ENCODE measurements at places on chromosomes 12 and 14.

DNA sequence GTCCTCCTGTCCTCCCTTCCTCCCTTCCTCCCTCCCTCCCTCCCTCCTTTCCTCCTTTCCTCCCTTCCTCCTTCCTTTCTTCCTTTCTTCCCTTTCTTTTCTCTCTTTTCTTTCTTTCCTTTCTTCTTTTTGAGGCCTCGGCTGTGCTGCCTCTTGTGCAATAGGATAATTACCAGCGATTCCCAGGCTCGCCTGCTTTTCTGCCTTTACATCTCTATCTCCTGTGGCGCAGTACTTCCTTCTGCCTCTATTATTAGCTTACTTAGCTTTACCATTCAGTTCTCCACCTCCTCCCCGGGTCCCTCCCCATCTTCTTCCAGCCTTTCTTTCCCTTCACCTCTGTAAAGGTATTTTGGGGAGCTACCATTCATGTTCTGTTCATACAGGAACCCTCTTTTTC, 19.9 kb downstream of the ETV6 start:
- DNase-seq, result no peak

DNA sequence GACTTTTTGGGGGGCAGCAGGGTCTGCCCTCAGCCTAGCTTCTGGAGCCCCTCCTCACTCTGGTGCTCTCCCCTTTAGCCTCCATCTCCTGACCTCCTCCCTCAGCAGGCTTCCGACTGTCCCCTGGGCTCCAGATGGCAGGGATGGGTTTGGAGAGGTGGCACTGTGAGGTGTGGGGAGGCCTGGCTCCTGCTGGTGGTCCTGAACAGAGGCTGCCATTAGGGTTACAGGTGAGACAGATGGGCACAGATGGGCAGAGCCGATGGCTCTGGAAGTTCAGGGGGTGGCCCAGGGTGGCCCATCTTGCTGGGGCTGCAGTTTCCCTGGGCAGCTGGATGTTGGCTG, 68.5 kb upstream of the BEGAIN start:
- DNase-seq, result no peak

DNA sequence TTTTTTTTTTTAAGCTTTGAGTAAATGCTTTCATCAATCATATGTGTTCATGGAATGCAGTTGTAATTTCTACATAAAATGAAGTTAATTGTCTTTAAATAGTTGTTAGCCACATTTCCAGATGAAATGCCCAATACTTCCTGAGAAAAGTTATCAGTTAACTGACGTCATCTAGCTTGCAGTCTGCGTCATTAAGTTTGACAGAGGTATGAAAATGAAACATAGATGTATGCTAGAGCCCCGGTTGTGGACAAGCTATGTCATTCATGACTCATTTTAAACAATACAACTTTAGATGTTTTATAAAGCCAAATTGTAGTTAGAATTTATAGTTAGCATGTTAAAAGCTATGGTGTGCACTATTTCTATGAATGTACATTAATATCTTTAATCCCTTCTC, 90.7 kb downstream of the PLEKHA5 start:
- no peak for DNase-seq

- DNase-seq, result no peak
Measured at GRCh38 chr12:19550626-19551025, 111.3 kb downstream of the AEBP2 start.

GRCh38 chr14:101558739-101559240, 2.5 kb upstream of the DIO3 start:
- no peak for DNase-seq

- no peak for DNase-seq
Measured at GRCh38 chr12:57429473-57430111, 1.3 kb downstream of the R3HDM2 start.

DNA sequence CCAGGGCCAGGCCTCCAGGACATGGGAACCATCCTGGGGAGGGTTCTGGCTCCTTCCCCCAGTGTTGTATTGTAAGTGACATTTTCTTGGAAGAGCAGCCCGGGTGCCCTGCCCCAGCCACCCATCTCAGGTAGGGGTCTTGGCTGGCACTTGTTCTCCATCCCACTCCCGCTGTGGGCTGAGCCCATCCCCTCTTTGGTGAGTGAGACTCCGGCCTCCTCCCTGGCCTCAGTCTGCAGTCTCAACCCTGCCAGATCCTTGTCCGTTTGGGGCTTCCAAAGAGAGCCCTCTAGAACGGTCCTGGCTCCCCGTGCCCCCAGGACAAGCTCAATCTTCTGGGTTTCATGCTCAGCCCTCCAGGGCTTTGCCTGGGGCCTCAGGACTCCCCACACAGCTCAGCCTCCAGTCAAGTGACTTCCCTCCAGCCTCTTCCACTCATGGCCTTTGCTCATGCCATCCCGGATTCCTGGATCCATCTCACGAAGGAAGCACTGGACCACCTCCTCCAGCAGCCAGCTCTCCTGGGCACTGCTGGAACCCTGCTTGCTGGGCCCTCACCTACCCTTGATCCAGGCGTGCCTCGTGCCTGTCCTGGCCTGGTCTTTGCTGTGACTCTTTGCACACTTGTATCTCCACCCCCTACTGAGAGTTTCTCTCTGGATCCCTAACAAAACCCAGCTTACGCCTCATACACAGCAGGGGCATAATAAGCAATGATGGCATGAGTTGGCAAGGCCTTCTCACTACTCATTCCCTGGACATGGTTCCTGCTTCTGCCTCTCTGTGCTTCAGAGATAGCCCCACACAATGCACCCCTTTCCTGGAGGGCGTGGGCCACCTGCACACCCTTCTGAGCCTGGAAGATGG, 297.4 kb upstream of the RTL1 start:
- DNase-seq, result no peak

- no peak for DNase-seq
Measured at GRCh38 chr12:34339922-34340321, 317.6 kb downstream of the ALG10 start.

- no peak for DNase-seq
Measured at GRCh38 chr12:991350-992333, 619 bp downstream of the ERC1 start.

DNA sequence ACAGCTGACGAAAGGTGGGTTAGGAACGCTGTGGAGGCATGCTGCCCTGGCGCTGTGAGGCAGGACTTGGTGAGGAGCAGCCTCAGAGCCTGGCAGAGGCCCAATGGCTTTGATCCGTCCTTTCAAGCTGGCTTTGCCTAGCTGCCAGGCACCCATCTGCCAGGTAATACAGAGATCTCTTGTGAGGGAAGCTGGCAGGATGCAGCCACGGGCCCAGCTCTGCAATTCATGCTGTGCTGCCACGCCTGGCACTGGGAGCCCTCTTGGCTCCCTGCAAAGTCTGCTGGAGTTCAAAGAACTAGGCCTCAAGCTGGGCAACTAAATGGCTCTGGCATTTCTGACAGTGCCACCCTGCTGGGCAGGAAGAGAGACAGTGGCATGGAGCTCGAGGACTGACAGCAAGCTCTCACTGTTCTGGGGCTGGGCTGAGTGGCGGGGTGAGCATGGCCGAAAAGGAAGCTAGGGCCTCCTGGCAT, 18.7 kb downstream of the IQSEC3 start:
- no peak for DNase-seq

DNA sequence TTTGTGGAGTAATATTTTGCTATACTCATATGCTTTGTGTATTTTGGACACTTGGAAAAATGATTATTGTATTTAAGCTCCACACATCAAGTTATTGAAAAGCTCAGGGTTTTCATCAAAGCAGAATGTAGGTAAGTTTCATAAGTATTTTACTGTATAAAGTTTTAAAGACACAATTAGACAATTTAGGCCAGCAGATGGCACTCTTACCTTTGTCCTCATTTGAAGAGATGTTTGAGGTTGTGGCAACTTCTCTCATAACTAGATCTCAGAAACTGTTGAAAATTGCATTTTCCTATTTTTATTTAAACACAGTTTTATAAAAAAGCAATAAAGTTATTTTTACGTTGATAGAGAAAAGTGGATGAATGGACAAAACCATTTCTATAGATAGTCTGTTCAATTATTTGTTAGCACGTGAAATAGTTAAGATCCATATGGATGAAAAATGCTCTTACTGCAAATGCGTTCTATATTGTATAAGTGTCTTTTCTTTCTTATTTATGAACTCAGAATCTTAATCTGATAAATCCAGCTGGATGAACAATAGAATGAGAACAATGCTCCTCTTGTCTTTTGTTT, 300.0 kb downstream of the AEBP2 start:
- no peak for DNase-seq

GRCh38 chr14:71482671-71483070, 449.6 kb upstream of the RGS6 start:
- DNase-seq, result no peak

DNA sequence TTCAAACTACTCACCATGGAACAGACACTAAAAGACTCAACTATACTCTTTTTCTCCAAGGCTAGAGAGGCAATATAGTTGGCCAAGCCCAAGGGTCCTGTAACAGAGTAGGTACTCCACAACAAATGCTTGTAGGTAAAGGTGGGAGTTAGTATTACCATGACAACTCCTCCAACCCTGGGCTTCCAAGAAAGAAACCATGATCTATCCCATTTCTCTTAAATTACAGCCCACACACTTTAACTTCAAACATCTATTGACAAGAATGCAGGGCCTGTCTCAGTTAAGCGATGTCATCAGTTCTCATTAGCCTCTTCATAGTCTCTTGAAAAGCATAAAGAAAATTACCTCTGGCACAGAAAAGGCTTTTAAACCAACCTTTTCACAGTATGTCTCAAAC, 25.0 kb downstream of the ERH start:
- DNase-seq, result no peak

DNA sequence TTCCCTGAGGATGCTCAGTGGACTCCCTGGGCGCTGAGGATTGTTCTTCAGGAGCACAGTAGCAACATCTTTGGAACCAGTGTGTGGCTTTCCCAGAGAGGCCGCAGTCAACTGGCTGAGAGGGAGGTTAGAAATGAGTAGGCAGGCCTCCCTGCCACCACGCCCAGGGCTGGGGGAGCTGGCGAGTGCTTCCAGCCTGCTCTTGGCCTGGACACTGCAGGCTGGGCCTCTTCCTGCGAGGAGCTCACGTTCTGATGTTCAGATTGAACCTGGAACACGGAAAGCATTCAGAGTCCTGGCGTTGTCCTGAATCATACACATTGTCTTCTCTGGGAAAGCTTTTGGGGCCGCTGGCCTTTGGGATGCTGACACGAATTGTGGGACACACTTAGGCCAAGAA, 15.6 kb downstream of the TSPAN9 start:
- DNase-seq, result no peak

DNA sequence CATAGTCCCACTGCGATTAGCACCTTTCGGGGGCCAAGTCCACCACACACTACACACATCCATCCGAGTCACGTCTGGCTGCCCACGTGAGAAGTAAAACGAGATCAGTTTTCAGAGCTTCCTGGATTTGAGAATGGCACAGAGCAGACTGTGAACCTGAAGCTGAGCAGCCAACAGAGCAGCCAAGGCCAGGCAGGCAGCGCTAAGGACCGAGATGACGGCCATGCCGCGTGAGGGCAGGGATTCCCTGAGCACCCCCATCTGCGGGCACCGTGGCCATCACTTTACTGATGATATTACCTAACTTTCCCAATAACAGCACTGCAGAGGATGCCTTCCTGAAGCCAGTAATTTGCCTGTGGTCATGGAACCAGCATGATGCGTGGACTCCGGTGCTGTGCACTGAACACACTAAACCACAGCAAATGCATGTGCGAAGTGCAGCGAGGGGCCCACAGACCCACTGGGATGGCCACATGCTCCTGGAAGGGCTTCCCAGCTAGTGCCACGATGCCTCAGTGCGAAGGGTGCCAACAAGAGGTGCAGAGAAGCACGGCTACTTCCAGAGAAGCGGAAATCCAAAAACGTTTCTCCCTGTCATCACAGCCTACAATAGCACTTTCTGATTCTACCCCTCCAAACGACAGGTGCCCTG, 56.0 kb downstream of the RNF34 start:
- no peak for DNase-seq

DNA sequence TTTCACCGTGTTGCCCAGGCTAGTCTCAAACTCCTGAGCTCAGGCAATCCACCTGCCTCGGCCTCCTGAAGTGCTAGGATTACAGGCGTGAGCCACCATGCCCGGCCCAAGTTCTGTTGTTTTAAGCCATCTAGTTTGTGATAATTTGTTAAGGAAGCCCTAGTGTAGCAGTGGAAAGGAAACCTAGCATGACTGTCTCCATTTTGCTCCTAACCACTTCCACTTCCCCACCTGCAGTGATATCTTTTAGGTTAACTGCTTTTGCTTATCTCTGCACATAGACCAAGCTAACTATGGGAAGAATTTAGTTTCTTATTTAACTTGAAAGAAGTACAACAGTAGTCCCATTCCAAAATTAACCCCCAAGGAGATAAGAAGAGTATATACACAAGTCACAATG, 109.5 kb upstream of the NAP1L1 start:
- no peak for DNase-seq

DNA sequence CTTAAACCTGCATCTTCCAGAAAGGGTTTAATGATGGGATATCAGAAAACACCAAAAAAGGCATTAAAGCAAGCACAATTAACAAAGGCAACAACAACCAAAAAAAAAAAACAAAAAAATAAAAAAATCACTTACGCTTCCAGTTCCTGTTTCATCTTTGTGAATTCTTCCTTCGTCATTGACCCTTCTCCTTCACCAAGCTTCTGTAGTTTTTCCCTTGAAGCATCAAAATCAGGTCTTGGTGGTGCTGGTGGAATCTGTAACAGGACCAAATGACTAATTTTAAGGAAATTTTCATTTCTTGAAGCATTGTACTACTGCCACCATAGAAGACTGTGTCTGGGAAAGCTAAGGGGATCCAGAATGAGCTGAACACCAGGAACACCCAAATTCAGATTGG, 24.5 kb downstream of the SNX6 start:
- no peak for DNase-seq

DNA sequence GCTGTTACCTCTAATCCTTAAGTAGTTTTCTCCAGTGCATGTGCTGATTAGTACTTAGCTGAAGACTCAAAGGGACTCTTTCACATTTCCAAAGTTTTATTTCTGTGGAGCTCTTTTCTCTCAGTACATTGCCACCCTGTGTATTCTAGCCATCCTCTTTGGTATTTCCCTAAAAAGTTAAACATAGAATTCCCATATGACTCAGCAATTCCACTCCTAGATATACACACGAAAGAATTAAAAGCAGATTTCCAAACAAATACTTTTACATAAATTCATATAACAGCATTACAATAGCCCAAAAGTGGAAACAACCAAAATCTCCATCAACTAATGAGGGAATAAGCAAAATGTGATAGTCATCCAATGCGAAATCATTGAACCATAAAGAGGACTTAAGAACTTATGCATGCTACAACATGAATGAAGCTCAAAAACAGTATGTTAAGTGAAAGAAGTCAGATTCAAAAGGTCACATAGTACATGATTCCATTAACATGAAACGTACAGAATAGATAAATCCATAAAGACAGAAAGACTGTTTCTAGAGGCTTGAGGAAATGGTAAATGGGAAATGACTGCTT, 9.0 kb upstream of the NOVA1 start:
- no peak for DNase-seq

GRCh38 chr12:14936224-14936861, 2.0 kb downstream of the ERP27 start:
- peak; percentile 18 for DNase-seq

- DNase-seq, result no peak
Measured at GRCh38 chr14:82192387-82192786, 658.7 kb upstream of the SEL1L start.

- DNase-seq, result no peak
Measured at GRCh38 chr12:14366209-14367039, 942 bp downstream of the ATF7IP start.

- no peak for DNase-seq
Measured at GRCh38 chr12:128337071-128337345, 70.0 kb downstream of the TMEM132C start.

Data from effector CD4-positive, alpha-beta T cell (primary cell).